Gastrocnemius medialis (tissue), 4 donors: ENCODE measurements at places on chromosomes 4 and X.

DNA sequence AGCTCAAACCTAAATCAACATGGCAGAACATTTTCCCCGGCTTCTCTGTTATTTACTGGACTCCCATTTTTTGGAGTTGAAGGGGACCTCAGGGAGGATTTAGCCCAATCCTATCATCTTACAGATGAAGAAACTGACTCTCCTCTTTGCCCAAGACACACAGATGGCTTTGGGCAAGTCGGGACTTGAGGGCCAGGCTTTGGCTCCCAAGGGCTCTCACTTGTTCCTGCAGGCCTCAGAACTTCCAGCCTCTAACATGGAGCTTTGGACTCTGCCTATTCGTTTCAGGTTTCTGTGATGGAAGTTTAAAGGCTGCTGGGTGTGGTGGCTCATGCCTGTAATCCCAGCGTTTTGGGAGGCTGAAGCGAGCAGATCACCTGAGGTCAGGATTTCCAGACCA is 59.5 kb downstream of the RHOH start:
- no peak for DNase-seq

DNA sequence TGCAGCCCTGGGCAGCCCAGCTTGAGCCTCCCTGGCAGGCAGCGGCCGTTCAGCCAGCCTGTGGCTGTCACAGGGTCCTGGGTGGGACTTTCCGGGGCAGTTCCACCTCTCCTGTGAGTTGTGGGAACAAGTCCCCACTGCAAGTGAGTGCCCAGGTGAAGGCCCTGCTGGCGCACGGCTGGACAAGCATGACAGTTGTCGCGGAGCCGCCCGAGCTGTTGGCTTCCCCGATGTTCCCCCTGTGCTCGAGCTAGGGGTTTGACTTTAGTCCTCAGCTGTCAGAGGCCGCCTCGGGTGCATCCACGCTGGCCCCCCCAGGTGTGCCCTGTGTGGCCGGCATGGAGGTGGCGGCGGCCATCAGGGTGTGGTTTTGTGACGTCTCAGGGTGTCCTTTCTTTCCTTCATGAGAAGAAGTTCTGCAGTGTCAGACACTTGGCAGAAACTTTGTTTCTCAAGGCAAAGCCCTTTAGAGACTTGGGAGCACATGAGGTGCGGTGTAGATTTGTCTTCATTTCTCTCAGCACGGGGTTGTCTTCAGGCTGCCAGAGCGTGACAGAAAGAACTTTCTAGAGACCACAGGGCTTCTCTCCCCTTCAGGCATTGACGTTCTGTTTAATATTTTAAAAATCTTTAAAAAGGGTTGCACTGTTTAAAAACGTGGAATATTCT is 69.4 kb upstream of the HGFAC start:
- DNase-seq: no peak

GRCh38 chr4:10640561-10641201 is 43.9 kb downstream of the CLNK start:
- DNase-seq: no peak

DNA sequence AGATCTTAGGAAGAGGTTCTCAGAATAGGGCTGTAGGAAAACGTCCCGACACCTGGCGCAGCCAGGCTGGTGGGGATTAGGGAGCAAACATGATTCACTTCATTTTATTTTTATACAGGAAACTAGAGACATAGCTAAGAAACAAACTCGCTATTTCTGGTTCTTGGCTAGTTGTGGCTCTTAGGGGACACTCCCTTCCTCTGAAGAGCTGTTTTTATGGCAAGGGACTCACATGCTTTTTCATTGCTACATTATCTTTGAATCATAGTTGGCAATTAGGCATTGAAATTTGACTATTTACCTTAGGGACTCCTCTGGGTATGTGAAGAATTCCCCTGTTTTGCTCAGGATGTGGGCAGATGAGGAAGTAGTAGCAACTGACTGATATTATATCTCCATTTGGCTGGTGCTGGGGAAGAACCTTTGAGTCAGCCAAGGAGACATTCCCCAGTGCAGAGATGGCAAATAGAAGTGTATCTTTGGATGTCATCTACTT is 174.5 kb downstream of the SMIM20 start:
- DNase-seq: peak; percentile 23

GRCh38 chr4:41287005-41287404 is 30.3 kb downstream of the UCHL1 start:
- no peak for DNase-seq

- DNase-seq: no peak
Measured at GRCh38 chr4:61478340-61478739, 278.2 kb downstream of the ADGRL3 start.

DNA sequence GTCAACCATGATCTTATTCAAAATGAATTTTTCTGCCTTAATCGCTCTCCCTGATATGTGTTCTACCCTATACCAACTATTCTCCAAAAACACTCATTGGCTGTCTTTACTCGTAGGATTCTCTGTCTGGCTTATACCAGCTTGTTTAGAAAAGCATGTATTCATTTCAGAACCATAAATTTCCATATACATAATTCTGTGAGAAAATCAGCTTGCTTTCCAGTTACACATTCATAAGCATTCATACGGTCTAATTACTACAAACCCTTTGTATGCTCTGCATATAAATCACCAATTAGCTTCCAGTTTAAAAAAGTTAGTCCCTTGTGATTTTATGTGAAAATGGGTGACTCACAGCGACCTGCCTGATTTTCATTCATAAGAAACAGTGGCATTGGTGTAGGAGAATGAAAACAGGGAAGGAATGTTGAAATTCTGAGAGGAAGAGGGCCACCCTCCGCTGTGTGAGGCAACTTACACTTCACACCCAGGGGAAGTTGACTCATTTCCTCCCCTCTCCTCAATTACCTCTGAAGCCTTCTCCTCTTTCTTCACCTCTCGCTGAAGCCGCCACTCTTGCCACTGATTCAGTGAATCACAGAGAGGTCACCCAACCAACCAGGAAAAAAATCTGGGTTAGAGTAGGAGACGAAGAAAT is 63.3 kb downstream of the MEPE start:
- DNase-seq: peak; percentile 13

- no peak for DNase-seq
Measured at GRCh38 chr4:151460434-151460833, 51.5 kb downstream of the FHIP1A start.

DNA sequence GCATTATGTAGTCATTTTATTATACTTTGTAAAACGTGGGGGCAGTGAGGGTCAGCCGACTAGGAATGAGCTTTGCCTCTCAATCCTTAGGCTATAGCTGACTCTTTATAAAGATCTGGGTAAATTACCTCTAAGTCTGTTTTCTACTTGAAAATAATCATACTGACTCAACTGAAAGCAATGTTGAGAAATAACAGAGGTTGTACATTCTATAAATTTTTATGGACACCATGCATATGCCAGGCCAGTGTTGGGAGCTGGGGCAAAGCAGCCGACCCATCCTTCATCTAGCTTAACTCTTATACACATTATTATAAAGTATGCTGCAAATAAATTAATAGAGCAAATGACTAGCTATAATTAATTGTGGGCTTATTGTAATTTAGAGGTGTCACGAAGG is 2.2 kb upstream of the DCUN1D4 start:
- DNase-seq: no peak

- no peak for DNase-seq
Measured at GRCh38 chrX:141787655-141788054, 50.5 kb upstream of the MAGEC3 start.

- no peak for DNase-seq
Measured at GRCh38 chrX:119427024-119427794, 28.1 kb downstream of the SLC25A43 start.

- no peak for DNase-seq
Measured at GRCh38 chrX:41258871-41259270, 75.1 kb upstream of the DDX3X start.

- DNase-seq: no peak
Measured at GRCh38 chr4:79381161-79381560, 26.9 kb downstream of the GK2 start.

GRCh38 chr4:48033825-48034413 is 17.3 kb downstream of the NIPAL1 start:
- DNase-seq: no peak

GRCh38 chr4:69115851-69116213 is 19.6 kb downstream of the UGT2B7 start:
- no peak for DNase-seq

DNA sequence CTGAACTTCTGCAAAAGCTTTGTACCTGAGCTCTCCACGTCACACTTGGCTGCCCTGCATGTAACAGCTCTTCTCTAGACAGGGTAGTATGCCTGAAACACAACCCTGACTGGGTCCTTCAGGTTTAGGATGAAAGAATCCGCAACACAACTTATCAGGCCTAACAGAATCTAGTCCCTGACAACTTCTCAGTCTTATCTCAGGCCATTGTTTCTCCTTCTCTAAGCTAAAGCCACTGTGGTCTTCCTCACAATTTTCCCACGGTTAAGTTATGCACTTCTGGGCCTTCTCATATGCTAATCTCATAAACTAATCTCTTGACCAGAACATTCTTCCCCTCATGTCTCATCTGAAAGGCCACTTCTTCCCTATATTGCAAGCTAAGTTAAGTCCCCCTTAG is 10.8 kb upstream of the TMPRSS11B start:
- no peak for DNase-seq

DNA sequence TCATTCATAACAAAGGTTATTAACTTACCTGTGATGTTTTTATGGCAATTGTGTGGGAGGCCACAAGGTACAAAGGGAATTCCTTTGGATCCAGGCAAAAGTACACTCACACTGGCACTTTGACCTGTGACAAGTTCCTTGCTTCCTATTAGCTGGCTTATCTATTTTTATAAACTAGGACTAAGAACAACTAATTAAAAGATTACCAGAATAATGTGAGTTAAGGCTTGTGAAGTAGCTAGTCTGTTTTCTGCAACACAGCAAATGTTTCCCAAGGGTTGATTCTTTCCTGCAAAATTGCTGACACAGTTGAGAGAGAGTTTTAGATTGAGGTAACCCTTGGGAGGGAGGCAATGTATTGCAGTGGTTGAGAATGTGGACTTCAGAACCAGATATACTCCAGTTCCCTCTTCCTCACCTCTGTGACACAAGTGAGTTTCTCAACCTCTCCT is 107.9 kb downstream of the CPEB2 start:
- no peak for DNase-seq

DNA sequence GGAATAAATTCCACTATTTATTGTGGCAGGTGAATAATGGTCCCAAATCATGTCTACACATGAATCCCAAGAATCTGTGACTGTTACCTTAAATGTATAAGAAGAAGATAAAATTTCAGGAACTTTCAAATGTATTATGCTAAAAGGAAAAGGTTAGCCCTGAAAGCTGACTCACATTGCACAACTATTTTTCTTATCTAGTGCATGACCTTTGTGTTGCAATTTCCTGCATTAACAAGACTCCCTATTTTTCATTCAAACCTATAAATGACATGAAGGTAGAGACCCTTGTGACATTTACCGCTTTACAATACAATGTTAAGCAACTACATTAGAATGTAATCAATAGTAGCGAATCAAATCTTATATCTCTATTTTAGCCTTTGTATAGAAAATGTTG is 36.7 kb downstream of the UBQLN2 start:
- DNase-seq: no peak

DNA sequence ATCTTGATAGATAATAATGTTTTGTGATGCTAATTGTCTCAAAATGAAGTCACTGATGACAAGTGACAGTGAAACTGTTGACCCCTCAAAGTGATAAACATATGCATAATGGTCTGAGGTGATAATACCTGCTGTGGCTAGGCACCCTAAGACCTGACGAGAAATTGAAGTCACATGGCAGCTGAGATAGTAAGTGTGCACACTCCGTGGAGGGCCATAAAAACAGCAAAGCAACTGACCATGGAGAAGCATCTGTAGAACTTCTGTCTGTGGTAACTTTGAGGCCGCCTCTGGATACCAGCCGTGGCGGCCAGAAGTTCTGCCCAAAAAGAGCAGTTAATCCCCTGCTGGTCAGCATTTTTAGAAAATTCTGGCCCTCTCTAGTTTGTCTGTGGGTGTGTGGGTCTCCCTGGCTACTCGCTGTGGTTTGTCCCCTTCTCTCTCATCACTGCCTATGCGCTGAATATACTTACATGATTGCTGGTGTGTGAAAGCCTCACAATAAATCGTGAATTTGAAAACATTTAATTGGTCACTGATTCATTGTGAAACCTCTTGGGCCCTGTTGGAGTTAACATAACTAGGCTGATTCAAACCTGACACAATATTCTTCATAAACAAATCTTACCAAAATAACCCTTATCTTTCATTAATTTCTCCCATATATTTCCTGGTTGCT is 50.6 kb downstream of the CCDC149 start:
- no peak for DNase-seq

DNA sequence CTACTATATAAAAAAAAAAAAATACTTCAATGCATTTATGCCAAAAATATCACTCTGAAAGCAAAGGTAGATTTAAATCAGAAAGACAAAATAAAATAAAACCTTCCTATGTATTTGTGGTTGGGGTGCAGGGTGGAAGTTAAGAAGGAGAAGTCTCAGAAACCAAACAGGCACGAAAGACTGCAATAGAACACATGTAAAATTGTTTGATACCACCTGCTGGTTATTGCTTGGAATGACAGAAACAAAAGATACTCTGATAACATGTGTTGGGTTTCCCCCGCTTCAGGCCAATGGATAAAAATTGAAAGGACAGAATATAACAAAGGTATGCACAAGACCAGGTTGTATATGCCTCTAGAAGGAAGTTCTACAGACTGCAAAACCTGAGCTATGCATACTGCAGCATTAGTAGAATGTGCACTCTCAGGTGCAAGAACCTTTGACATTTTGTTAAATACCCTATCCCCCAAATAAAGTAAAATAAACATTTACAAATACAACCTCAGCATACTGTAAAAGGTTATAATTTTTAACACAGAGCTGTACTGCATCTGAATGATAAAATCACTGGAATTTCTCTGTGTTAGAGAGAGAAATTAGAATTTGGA is 118.8 kb downstream of the GABRA2 start:
- DNase-seq: no peak

- no peak for DNase-seq
Measured at GRCh38 chr4:175716961-175717360, 95.1 kb downstream of the GPM6A start.

DNA sequence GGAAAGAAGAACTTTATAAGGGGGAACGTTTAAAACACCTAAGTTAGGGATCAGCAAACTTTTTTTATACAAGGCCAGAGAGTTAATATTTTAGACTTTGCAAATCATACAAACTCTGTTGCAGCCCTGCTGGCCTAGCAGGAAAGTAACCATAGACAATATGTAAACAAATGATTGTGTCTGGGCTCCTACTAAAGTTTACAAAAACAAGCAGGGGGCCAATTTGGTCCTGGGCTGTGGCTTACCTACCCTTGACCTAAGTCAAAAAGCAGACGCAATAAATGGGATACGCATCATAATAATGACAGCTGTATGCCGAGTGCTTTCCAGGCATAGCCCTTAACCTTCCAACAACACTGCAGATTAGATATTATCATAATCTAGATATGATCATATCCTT is 4.9 kb downstream of the TASL start:
- DNase-seq: no peak

GRCh38 chr4:115054836-115055235 is 58.6 kb downstream of the NDST4 start:
- no peak for DNase-seq

DNA sequence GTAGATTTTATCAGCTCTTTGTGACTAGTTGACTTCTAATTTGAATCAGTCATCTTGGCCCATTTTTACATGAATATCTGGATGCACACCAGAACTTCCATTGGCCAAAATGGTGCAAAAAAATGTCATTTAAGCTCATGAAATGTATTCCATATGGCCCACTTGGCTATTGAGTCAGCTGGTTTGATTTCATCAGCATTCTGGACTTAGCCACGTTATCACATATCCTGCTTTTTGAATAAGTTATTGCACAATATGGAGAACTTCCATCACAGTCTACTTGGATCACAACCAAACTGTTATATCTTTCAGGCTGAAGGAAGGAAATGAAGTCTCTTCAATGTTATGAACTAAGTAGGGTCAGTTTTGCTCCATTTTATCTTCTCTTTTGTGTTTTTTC is 640.6 kb downstream of the PCDH7 start:
- no peak for DNase-seq
